NCI-H1436 (cell line): ENCODE measurements at places on chromosomes 16 and 17.

- DNase-seq, result no peak
Measured at GRCh38 chr17:2481760-2482159, 29.9 kb downstream of the METTL16 start.

- no peak for DNase-seq
Measured at GRCh38 chr16:88792078-88792550, 7.1 kb upstream of the PIEZO1 start.

DNA sequence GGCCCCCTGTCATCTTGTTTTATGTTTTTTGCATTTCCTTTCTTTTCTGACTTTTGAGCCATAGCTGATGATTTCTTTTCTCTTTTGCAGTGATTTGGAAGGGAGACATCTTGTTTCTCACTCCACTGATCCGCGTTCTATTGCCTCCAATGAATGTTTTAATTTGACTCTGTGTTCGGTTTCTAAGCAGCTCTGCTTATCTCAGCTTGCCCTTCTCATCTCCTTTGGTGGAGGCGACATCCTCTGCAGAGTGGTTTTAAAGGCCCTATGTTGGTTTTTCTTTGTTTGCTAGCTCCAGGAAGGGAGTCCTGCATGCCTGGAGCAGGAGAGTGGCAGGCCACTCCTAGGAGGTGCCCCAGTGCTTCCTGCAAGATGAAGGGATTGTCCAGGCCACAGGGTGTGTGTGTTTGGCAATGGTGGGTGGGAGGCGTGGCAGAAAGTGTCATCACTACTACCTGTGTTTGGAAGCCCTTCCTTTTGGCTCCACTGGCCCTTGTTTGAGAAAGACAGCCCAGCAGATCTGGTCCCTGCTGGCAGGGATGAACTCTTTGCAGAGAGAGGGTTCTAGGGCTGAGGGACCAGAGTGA lies 13.6 kb downstream of the SMPD3 start:
- no peak for DNase-seq

DNA sequence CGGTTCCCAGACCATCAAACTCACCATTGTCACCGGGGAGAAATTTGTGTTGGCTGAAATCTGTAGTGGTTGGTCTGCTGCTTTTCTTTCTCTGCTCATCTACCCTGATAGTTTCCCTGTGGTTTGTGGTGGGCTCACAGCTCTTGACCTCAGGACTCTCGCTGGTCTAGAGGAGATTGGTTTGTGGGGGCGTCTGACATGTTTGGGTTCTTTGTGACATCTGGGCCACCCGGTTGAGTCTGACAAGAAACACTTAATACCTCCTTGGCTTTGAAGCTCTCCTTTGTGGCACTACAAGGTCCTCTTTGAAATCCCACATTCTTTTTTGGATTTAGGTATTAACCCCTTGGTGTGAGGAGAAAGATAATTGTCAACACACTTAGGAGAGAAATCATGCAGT lies 662.0 kb downstream of the WWOX start:
- no peak for DNase-seq

DNA sequence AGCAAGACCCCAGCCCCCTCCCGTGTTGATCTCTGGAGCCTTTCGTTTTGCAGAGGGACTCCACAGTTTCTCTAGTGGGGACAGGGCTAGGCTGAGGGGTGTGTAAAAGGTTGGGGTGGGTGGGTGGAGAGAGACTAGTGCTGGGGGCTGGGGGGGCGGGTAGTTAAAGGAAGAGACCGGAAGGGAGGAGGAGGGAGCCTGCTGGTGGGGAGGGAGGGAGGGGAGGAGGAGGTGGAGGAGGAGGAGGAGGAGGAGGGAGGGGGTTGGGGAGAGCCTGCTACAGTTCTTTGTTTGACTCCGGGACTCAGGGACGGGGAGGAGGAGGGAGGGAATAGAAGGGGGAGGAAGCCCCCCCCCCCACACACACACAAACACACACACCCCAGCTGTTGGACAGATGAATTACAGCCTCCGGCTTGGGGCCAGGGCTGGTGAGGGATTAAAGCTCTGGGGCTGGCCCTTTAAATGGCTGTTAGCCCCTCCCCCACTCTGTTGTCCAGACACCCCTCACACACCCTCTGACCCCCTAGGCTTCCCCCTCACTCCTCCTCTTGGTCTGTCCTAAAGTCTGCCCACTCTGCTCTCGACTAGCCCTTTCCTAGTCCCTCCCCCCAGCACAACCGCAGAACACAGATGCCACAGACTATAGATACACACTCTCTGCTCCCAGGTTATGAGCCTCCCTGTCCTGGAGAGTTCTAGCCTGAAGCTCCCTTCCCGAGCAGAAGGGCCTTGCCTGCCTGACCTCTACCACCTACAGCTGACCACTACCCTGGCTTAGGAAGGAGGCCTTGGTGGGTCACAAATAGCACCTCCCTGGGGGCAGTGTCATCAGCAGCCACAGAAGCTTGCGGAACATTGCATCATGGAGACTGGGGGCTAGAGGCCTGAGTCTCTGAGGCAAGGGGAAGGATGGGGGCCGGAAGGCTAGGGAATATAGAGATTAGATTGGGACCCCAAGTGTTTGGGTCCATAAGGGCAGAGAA lies 4.4 kb downstream of the KDM6B start:
- DNase-seq, result peak; percentile 57

DNA sequence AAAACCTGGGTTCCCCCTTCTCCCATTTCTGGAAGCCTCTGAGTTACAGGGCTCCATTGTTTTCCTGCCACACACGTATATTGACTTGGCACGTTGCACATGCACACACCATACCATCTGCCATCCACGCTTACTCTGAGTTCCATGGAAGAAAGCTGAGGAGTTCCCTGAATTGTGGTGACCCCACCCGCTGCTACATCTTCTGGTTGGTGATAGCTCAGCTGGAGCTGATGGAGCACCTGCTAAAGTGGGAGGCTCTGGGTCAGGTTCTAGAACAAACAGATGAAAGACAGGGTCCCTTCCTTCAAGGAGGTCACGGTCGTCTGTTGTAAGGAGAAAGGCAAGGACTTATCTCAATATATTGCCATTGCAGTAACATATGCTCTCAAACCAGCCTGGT lies 41.1 kb downstream of the TMEM11 start:
- DNase-seq, result no peak

DNA sequence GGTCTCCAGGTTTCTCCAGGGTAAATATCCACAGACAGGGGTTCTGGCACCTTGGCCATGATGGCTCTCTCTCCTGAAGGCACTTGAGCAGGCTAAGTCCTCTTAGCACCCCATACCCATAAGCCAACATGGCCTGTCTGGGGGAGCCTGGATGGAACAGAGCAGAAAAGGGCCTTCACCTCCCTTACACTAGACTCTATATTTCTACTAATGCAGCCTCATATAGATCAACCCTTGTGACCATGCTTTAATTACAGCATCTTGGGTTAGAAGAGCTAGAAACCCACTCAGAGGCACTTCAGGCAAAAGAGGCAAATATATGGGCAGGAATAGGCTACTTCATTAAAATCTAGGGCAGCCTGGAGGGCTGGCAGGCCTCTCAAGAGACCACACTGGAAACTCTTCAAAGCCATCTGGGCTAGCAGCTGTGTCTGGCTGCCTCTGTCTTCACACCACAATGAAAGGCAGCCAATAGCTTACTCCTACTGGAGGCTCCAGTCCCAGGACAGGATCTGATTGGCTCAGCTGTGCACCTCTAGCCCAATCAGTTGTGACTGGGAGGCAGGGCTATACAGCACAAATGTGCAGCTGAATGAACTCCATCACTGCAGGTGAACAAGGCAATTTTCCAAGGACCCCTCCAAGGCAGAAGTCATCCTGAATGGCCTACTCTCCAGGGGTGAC lies 4.7 kb upstream of the CDT1 start:
- peak; percentile 80 for DNase-seq

- DNase-seq, result no peak
Measured at GRCh38 chr17:72687886-72688285, 404.6 kb downstream of the SLC39A11 start.

DNA sequence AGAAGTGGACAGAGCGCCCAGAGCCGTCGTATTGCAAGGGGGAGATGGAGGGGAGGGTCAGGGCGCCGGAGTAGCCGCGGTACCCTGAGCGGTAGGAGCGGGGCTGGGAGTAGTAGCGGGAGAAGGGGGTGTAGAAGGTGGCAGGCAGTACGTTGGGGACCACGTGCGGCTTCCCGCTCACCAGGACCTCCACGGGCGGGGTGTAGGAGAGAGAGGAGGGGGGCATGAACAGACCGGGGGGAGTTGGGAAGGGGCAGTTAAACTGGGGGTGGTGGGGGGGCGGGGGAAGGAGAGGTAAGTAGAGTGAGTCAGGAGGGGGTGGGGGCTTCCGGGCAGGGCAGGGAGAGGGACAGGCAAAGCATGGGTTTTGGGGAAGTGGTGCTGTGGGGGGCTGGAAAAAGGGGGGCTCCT lies 16.8 kb downstream of the ST6GALNAC2 start:
- no peak for DNase-seq

DNA sequence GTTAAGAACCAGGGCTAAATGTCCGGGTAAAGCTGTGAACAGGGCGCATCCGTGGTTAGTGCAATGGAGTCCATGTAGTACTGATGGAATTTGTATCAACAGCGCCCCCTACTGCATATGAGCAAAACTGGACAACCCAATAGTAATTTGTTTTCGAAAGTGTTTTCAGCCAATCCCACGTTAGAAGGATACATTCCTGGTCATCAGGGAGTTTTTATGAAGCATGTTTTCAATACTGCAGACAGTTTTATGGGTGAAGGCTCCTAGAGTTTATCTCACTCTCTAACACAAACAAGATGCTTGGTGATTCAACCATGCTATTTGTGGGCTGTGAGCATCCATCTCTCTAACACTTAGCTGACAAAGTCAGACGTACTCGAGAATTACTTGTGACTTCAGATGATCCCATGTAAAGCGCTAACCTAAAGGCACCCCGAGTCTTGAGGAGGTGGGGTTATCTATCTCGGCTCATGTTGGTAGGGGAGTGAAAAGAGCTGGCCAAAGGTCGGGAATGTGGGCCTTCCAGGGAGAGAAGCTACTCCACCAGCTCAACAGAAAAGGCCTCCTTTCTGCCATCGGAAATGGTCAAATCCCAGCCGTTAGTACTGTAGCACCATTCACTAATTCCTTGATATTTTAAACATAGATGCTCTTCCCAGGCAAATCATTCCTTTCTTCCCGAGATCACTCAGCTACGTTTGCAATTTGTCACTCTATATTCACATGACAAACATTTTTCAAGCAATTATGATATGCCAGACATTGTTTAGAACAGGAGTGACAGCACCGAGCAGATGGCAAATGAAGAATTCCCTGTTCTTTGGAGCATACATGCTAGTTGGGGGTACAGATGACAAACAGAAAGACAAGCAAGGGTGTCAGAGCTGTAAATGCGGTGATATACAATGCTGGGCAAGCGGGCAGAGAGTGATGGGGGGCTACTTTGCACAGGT lies 46.9 kb upstream of the HNF1B start:
- DNase-seq, result no peak

DNA sequence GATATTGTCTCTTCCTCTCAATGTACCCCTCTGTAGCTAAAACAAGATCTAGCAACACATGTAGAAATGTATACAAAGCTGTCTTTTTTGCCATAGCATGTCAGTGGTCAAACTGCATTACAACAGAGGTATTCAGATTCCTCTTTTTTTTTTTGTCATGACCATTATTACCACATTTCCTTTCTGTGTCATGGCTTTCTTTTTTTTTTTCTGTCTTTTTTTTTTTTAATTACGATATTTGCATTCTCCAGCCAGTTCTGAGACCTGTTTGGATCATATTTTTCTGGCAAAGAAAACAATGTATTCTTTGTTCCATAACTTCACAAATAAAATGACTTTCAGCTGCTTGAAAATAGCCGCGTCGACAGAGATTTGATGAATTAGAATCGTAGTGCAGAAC lies 27.4 kb upstream of the CAPNS2 start:
- no peak for DNase-seq

- no peak for DNase-seq
Measured at GRCh38 chr16:85545227-85545818, 67.8 kb upstream of the GSE1 start.

GRCh38 chr17:6775871-6776405 lies at the start of gene FBXO39:
Gene FBXO39, plus strand, starts transcription at chr17:6776215. Its CDS starts 3,654 bp downstream, at chr17:6779869.
- no peak for DNase-seq

DNA sequence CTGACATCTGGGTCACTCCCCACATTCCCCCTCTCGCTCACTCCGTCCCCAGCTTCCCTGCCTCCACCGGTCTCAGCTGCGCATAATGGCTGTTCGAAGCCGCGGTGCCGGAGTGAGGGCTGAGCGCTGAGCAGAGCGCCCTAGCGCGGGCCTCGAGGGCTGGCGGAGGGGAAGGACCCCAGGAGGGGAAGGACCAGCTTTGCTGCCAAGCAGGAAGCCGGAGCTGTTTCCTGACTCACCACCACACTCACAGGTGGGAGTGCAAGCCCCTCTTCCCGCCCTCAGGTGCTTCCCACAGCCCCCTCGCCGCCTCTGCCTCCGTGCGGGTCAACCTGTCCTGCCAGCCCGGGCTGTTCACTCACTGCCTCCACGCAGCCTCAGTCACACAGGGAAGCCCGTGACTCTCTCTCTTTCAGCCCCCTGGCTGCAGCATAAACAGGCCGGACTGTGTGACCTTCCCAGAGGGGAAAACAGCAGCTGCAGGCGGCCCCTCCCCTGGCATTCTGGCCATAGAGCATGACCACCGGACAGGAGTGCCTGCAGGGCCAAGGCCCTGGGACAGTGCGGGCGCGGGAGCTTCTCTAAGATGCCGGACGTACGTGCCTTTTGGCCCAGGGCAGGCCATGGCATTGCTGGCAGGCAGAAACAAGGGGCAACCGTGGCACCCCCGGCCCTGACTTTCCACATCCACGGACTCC lies 23.7 kb downstream of the SLC43A2 start:
- no peak for DNase-seq

GRCh38 chr17:59848778-59849177 lies 44.0 kb downstream of the TUBD1 start:
- DNase-seq, result no peak

GRCh38 chr17:74305865-74306654 lies 20.0 kb upstream of the KIF19 start:
- peak; percentile 32 for DNase-seq
